ENCODE measurements at places on chromosomes 11 and 22. TPM values are rescaled to one million over a fixed set of nuclear protein-coding genes. Genes with fewer than 3 reads are reported as not detected.

PNPLA3 gene
- 7.6 TPM for total RNA-seq

BSCL2 gene
- total RNA-seq: 71.0 TPM

DEPDC7 gene
- 14.7 TPM for total RNA-seq

CLDN5 gene
- total RNA-seq: not detected

OR51E2 gene
- not detected for total RNA-seq

VEGFB gene
- 51.3 TPM for total RNA-seq

OR52I2 gene
- total RNA-seq: not detected

CPT1A gene
- total RNA-seq: 34.4 TPM

OR6A2 gene
- total RNA-seq: 0.24 TPM

CHEK1 gene
- 82.9 TPM for total RNA-seq

GRCh38 chr11:32116668-32117067 lies 25.8 kb downstream of the RCN1 start:
- peak; percentile 54 for DNase-seq

- DNase-seq: no peak
Observed at GRCh38 chr11:2173150-2173693, 1.6 kb upstream of the TH start.

- no peak for DNase-seq
Observed at GRCh38 chr11:2810411-2811205, 75.0 kb downstream of the CDKN1C start.

DNA sequence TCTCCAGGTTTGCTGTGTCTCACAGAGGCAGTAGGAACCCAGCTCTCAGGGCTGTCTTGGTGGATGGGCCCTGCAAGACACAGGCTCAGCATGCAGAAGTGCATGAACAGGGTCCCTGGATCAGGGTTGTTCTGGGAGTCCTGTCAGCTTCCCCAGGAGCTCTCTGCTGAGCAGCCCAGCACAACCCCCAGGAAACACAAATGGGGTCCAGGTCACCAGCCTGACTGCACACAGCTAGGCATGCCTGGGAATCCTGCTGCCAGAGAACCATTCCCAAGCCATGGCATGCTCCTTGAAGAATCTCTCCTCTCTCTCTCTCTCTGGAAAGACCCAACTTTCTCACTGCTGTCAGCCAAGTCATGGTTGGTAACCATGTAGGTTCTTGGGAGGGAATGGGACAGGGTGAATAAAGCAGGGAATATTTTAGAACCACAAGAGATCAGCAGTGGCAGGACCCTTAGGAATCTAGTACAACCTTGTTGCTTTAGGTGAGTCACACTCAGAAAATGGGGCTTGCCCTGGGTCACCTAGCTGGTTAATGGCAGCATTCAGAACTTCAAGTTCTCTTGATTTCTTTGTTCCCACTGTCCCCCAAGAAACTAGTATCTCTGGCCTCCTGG lies 21.4 kb downstream of the TUB start:
- no peak for DNase-seq

DNA sequence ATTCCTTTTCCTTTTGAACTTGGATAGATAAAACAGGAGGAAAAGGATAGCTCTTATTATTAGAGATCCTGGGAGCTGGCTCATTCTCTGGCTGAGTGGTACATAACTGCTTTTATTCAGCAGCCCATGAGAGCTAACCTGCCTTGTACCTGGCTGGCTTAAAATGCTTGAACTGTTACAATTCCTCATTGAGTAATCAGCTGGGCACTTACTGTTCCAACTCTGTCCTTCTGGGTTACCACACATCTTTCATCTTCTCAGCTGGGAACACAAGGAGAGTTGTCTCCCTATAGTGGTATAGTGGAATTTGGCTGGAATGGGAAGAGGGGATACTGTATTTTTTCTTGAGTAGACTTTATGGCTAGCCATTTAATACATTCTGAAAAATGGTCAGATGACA lies 39.8 kb upstream of the SPTBN2 start:
- DNase-seq: no peak

DNA sequence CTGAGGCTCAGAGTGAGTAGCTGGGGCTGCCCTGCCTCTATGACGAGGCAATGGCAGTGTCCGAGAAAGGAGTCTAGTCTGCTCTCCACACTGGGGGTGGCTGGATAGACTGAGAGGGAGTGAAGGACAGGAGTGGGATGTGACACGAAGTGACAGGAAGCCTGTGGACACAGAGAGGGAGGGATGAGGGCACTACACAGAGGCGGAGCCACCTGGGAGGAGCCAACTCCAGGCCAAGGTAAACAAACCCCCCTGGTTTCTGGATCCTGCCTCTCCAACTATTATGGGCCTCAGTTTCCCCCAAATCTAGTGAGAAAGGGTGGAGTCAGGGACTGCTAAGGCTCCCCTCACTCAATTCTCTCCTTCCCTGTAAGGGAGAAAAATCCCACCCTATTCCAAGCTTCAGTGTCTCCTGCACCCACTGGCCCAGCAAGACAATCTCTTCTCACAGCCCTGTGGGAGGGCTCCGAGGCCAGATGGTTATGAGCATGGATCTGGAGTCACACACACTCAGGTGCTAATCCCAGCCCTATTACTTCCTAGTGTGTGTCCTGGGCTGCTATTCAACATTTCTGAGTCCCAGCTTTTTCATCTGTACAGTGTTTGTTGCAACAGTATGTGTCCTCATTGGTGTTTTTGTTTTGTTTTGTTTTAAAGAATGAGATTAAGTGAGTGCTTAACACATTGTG lies 24.9 kb downstream of the ASPHD2 start:
- DNase-seq: no peak

GRCh38 chr11:61056981-61057380 lies 45.3 kb upstream of the CD5 start:
- DNase-seq: no peak

GRCh38 chr11:123145661-123146060 lies 49.4 kb downstream of the CLMP start:
- DNase-seq: peak; percentile 45

GRCh38 chr11:101096036-101096704 lies 33.4 kb downstream of the PGR start:
- no peak for DNase-seq

DNA sequence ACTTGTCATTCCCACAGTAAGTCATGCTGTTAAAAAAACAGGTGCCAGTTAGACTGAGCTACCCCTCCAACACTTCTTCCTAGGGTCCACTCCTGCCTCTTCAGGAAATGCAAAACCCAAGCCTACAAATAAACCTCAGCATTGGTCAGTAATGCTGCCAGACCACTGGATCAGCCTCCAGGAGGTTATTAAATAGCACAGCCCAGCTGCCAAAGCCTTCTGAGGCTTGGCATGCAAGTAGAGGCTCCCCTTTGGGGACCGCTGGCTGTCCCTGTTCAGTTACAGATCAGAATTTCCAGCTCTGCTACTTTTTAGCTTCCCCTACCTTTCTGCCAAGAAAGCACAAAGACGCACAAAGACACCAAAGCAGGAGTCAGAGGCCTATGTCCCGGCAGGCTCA lies 33.3 kb downstream of the ABTB2 start:
- no peak for DNase-seq

DNA sequence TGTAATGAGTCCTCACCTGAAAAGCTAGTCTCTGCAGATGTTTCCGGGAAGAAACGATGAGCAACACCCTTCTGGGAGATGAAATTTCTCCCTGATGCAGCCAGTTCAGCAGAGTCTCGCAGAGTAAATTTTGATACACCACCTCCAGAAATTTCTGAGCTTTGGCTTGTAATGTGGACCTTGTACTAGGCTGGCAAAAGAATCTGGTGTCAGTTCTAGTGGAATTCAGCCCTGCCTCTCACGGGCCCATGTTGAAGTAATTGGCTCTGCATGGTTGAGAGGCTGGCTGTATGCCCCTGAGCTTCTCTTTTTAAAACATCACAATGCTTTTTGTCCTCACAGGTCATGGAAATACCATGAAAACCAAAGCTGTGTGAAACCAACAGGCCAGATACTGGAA lies at the start of gene GLYAT:
TSS of gene GLYAT (minus strand) at position 125 of the 400 bp plus-strand sequence. CDS start 7,447 bp downstream, outside the sequence.
- no peak for DNase-seq

GRCh38 chr11:29190313-29190712 lies 826.5 kb downstream of the KCNA4 start:
- no peak for DNase-seq

GRCh38 chr11:11798586-11799438 lies 43.0 kb upstream of the USP47 start:
- peak; percentile 63 for DNase-seq

DNA sequence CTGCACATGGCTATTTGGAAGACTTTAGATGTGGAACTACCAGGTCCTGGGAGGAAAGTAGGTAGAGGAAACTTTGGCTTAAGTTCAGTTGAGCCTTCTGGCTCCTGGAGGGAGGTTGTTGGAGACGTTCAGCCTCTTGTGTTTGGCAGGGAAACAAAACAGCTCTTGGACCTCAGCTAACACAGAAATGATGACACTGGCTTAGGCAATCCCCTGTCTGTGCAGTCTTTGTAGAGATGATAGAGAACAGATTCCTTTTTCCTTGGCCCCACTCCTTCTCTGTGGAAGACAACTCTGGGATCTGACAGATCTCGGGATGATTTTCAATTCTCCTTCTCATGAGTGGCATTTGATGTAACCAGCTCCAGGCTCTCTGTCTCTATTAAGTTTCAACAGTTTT lies 428.5 kb downstream of the TMEM135 start:
- DNase-seq: no peak
